ENCODE measurements at places on chromosomes 7 and 10. TPM values are rescaled to one million over a fixed set of nuclear protein-coding genes. Genes with fewer than 3 reads are reported as not detected.

The CCDC3 gene
- total RNA-seq: 0.34 TPM

The KCNMA1 gene
- total RNA-seq: not detected

DNA sequence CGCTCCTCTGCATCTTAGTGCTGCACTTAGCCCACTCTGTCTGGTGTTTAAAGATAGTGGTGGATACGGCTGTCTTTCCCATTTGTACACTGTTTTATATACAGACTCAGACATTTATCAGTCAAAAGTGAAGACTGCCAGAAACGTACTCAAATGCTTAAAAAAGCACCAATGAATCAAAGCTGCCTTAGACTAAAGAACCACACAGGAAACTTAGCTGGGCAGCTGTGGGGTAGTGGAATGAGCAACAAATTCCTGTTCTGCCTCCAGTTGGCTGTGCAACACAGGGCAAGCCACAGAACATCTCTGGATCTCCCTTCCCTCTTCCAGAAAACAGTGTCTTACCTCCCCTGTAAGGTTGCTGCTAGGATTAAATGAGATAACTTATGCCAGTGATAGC, 76.0 kb downstream of the ATXN7L1 start:
- peaks cover 32% of the 10 kb centered on the region for H3K4me1 ChIP-seq
- no peaks in the 10 kb centered on the region for H3K27me3 ChIP-seq
- H3K27ac ChIP-seq: no peak overlapping the region
- H3K4me3 ChIP-seq: no peak overlapping the region
- H3K36me3 ChIP-seq: no peaks in the 10 kb centered on the region

DNA sequence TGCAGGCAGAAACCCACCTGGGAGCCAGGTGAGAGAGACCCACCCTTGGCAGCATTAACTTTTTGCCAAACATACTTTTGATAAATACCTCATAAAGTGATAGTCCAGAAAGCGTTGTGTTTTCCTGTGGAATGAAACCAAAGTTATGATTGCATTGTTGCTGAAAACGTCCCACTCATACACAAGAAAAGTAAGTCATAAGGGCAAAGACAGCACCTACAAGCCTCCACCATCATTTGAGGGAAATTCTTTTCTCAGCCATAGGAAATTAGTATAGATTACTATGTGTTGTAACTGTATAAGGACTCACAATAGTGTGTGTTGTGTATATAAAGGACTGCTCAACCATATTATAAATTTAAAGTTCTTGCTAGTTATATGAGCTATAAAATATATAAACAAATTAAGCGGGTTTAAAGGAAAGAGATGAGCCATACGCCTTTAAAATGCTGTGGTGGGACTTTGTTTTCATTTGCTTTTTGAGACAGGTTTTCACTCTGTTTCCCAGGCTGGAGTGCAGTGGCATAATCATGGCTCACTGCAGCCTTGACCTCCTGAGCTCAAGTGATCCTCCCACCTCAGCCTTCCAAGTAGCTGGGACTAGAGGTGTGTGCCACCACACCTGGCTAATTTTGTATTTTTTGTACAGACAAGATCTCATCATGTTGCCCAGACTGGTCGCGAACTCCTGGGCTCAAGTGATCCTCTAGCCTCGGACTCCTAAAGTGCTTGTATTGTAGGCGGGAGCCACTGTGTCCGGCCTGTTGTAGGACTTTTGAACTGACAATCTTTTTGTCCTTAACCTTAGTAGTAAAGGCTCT, 160.8 kb downstream of the PKD1L1 start:
- no peaks in the 10 kb centered on the region for H3K36me3 ChIP-seq
- H3K27me3 ChIP-seq: no peaks in the 10 kb centered on the region

GRCh38 chr7:137538361-137538762, 194.8 kb upstream of the PTN start:
- H3K27me3 ChIP-seq: peaks cover 4% of the 10 kb centered on the region
- no peaks in the 10 kb centered on the region for H3K36me3 ChIP-seq
- no peak overlapping the region for H3K4me3 ChIP-seq
- no peak for DNase-seq
- H3K4me1 ChIP-seq: no peaks in the 10 kb centered on the region

GRCh38 chr7:157707983-157708918, 371.4 kb downstream of the DNAJB6 start:
- H3K27ac ChIP-seq: no peak overlapping the region
- H3K36me3 ChIP-seq: no peaks in the 10 kb centered on the region
- no peak for DNase-seq
- no peak overlapping the region for H3K4me3 ChIP-seq
- H3K27me3 ChIP-seq: peaks cover 24% of the 10 kb centered on the region

- DNase-seq: peak; percentile 30
- H3K4me3 ChIP-seq: no peak overlapping the region
- peaks cover 14% of the 10 kb centered on the region for H3K36me3 ChIP-seq
- no peaks in the 10 kb centered on the region for H3K27me3 ChIP-seq
- peak overlapping the region; percentile 53 for H3K27ac ChIP-seq
Measured at GRCh38 chr10:80526742-80527141, 11.0 kb upstream of the SH2D4B start.

DNA sequence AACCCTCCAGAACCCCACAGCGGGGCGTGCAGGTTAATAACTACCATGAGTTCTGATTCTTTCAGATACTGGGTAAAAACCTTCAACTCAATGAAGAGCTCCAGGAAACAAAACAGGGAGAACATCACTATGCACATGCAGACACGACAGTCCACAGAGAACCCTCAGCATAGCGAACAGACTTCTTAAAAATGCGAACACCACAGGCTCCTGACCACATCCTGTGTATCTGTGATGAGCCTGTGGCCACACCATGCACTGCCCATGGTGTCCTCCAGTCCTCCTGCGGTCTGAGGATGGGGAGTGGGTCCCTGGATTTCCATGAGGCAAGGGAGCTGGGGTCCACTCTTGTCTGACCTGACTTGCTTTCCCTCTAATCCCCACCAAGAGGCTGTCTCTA, 107.2 kb downstream of the COBL start:
- no peaks in the 10 kb centered on the region for H3K27me3 ChIP-seq
- H3K27ac ChIP-seq: no peak overlapping the region
- H3K36me3 ChIP-seq: no peaks in the 10 kb centered on the region
- no peak overlapping the region for H3K4me3 ChIP-seq
- DNase-seq: no peak
